ENCODE measurements at places on chromosomes 2 and 18.

GRCh38 chr2:3492951-3493614, 26.2 kb downstream of the ADI1 start:
- DNase-seq: no peak

DNA sequence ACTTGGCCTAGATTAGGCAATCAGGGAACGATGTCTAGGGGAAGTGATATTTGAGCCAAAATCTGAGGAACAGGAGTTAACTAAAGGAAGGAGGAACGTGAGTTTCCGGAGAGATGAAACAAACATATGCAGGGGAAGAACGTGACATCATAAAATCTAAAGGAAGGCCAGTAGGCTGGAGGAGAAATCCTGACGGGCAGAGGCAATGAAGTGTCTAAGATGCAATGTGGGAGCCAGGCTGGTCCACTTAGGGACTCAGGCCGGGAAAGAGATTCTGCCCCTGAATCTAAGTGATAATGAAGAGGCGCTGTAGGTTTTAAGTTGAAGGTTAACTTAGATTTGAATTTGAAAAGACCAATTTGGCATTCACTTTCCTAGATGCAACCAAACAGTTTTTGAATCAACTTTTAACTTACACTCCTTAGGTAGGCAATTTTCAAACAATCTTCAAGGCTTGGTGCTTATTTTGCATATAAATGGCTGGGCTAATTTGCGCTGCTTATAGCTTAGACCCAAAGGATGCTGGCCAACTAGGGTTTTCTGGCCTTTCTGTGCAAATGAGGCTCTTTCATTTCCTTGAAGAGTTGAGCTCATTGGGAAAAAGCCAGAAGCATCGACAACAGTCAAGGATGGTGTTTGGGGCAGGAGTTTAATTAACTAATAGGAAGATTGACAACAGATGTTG, 221.7 kb downstream of the SOX11 start:
- no peak for DNase-seq

DNA sequence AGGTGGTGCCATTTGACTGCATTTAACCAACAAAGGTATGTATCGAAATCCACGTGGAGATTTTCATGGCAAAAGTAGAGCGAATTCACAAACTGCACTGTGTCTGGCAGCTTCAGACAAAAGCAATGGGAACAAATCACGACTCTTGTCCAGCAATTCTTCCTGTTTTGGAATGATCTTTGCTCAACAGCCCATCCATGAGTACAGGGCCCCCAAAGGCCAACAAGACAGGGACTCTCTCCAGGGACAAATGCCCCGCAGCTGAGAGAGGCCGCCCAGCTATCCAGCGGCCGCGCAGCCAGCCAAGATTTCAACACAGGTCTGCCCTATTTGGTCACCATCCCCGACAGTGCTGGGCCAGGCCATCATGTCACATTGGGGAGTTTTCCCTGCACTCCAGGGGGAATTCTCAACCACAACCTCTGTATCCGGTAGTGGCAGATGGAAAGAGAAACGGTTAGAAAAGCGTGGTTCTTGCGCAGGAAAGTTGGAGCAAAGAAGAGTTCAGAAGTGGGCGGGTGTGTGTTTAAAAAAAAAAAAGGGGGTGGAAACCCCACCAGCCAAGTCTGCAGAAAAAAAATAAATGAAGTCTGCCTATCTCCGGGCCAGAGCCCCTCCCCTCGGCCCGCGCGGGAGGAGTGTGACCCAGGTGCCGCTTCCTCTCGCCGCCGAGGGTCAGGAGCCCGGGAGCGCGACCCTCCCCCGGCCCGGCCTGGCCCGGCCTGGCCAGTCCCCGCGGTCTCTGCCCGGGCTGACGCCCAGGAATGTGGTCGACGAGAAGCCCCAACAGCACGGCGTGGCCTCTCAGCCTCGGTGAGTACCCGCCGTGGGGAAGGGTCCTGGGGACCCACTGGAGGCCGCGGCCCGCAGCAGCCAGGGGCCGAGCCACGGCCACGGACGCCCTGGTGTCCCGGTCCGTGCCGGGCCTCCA, at the start of gene GYPC:
TSS of gene GYPC (plus strand) at position 659 of the 931 bp plus-strand sequence. CDS start at position 765, 106 bp downstream.
- DNase-seq: peak; percentile 63

DNA sequence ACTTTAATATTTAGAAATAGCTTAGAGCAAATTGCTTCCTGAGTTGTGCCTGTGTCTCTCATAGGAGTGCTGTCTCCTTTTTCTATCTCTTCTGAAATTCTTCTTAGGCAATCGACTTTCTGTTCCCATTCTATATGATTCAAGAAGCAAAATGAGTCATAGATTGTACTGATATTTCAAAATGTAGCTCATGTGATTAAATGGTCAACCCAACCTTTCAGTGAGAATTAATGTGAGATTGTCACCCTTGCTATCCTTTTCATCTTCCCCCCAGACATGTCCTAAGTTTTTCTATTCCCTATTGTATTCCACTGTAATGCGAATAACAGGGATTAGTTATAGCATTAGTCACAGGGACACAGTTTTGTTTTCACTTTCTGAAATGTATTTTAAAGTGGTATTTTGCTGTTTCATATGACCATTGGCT, 413.6 kb downstream of the THSD7B start:
- DNase-seq: no peak

DNA sequence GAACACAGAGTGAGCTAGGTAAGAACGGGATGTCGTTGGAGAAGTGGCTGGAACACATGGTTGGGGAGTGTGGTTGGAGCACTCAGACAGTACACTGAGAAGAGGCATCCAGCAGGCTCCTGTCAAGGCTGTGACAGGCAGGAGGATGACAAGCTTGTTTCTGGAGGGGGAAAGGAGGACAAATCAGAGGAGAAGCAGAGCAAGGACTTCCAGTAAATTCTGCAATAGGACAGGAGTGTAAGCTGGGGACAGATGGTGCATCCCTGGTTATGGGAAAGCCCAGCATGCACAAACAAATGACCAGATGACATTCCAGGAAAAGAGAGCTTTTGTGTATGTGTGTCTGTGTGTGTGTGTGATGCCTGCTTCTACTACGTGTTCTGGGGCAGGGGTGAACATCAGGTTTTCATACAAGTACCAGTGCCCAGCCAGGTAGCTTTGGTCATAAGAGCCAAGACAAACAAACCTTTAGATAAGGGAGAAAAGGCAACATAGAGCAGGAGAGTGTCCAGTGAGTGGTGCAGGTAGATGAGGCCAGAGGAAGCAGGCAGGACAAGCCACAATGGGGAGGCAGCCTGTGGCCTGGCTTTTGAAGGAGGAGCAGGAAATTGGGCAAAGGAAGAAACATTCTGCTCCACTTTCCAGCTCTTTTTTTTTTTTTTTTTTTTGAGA, 32.1 kb upstream of the MAPK4 start:
- peak; percentile 33 for DNase-seq

DNA sequence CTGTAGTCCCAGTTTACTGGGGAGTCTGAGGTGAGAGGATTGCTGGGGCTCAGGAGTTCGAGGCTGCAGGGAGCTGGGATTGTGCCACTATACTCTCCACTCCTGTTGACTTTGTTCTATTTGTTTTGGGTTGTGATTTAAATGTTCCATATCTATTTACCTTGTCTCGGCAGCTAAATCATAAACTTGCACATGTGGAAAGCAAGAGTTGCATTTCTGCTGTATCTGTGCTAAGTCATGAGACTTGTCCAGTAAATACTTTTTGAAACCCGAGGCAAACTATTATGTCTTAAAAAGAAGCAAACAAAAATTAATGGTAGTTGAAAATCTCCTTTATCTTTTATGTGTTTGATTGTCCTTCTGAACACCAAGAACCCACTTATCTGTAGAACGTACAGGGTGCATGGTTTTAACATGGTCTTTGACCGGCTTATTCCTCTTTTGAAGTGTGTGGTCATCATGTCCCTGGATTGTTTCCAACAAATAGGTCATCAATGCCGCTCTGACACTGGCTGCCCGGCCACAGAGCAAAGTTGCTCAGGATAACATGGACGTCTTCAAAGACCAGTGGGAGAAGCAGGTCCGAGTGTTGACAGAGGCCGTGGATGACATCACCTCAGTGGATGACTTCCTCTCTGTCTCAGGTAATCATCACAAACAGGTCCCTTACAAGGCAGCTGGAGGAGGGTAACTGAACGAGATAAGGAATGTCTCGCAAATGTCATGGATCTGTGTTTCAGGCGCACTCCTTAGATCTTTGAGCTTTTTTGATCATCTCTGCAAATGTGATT, 241.1 kb upstream of the LRRTM1 start:
- no peak for DNase-seq

GRCh38 chr18:22167471-22168241, 1.7 kb upstream of the GATA6 start:
- no peak for DNase-seq

DNA sequence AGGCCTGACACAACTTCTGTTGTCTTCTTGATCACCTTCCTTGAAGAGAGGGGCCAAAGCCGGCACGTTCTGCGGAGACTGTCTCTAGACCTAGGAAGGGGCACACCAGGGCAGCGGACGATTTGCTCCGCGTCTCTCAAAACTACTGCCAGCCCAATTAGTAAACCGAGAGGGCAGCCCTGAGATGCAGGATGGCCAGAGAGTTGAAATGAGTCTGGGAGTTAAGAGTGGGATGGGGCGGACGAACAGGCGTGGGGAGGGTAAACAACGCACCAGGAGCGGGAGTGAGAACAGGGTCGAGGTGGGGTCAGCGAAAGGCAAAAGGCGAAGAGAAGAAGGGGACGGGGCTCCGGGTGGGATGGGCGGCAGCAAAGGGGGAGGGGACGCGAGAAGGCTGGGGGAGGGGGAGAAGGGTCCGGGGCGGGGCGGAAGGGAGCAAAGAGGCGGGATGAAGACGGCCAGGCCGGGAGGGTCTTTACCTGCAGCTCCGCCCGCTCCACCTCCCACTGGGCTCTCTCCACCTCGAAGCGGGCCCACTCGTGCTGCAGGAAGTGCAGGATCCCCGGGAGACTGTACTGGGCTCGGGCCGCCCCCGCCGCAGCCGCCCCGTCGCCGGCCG, 476 bp downstream of the STRN start:
- no peak for DNase-seq

- no peak for DNase-seq
Measured at GRCh38 chr18:58998401-58999203, 133.9 kb downstream of the ZNF532 start.

DNA sequence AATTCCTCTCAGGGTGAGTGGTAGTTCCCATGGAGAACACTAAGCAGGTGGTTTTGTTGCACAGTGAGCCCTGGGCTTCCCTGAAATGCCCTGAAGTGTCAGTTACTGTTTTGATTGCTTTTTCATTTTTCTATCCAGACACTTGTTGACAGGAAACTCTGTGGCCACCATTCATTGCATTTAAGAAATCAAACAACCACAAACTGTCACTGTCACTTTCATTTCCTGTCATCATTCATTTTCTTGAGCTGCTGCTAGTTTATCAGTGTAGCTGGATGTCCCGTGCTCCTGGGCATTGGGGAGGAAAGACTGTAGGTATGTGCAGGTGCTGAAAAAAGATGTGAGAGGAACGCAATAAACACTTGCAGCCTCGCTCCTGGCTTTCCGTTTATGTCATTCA, 891.6 kb upstream of the ZEB2 start:
- no peak for DNase-seq

- DNase-seq: no peak
Measured at GRCh38 chr2:234853729-234854128, 98.1 kb upstream of the SH3BP4 start.

DNA sequence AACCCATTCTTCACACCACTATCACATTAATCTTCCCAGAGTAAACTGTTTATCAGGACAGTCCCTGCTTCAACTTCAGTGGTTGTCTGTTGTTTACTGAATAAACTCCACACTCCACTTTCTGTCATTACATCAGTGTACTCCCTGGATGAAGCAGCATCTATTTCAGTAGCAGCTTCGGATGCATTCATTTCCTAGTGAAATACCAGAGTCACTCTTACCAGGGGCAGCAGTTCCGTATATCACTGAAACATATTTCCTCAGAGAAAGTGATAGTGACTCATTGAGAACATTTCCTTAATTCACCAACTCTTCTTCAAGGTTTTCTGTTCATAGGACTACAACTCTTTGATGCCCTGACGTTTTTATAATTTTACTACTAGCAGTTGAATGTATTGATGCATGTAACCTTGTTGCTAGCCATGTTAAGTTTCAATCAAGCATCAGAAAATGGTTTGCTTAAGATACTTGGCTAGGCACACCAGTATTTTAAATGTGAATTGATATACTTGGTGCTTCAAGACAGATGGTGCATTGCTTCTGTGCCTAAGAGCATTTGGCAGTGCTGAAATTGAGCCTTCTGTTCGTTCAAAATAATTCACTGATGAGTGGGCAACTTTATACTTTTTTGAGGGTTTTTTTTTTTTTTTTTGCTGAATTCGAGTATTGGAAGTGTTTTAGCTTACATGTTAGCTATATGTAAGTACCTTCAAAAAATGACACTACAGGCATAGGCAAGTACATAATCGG, 92.3 kb downstream of the UBE2E3 start:
- no peak for DNase-seq

GRCh38 chr2:98419544-98419943, 25.1 kb upstream of the INPP4A start:
- DNase-seq: no peak

GRCh38 chr2:12432985-12433625, 283.6 kb upstream of the TRIB2 start:
- DNase-seq: no peak

DNA sequence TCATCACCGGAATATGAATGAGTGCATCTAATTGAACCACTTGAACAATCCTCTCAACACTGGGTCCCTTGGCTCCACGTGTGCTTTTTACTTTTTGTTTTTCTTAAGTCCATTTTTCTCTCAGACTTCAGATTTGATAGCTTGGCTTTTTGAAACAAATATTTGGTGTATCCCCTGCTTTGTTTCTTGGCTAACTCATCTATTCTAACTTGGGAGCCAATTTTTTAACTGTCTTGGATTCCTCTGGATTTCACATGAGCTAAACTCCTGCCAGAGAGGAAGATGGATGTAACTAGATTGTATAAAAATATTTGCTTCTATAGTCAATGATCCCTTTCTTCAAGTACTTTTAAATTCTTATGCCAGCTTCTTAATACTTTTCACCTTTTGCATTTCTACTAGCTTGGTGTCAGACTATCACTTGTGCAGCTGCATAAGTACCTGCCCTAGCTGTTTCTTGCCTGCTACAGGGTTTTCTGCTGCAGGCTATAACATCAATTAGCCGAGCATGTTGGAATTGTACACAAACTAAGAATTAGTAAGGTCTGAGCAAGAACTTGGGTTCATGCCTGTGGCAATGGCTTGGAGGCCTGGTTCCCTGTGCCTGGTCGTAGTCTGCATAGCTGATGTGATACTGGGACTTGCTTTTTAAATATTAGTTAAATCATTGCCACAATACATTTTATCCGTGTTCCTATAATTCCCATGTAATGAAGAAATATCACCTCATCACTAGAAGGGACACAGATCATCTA, 281.5 kb downstream of the EN1 start:
- no peak for DNase-seq

DNA sequence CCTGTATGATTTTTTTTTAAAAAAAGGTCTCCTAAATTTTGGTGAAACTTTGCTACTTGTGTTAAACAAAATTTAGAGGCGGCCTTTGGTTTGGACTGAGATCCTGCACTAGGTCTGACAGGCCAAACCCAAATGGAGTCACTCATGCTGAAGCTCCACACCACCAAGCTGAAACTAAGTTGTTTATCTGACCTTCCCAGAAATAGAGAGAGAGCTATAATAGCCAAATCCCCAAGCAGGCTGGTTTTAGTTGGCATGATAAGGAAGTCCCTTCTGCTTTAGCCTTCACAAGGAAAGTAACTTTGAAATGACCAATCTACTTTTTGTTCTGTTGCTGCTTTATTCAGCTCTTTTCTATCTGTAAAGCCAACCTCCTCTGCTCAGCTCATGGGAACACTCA, 17.1 kb upstream of the THUMPD2 start:
- no peak for DNase-seq
